ENCODE measurements at places on chromosomes 11 and 22.

DNA sequence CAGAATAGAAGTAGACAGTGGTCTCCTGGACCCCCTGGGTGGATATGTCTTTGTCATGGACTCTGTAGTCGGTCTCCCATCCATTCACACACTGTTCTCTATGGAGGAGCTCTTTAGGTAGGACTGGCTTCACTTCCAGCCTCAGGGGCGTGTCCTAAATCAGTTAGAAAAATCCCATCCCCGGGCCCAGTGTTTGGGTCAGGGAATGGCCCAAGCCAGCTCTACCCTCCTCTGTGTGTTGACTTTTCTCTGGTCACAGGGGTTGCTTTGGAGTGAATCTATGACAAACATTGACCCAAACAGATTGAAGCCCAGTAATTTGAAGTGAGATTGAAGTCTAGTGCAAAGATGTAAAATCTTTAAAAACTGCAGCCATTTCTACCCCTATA, 34.0 kb downstream of the WEE1 start:
- no peak for DNase-seq

DNA sequence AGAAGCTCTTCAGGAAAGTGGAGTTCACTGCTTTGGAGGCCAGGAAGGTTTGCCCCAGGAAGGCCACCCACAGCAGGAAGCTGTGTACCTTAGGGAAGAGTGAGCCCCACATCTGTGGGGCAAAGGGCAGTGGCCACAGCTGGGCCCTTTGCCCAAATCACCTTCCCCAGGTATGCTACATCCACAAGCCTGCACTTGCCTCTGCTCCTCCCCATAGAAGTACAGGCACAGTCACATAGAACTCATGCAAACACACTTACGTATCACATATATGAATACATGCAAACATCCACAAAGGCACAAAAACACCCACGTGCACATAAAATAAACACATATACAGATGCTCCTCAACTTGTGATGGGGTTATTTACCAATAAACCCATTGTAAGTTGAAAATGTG, 2.1 kb downstream of the TRIM29 start:
- DNase-seq = no peak

- DNase-seq = no peak
Observed at GRCh38 chr22:45425101-45425500, 11.6 kb downstream of the RIBC2 start.

DNA sequence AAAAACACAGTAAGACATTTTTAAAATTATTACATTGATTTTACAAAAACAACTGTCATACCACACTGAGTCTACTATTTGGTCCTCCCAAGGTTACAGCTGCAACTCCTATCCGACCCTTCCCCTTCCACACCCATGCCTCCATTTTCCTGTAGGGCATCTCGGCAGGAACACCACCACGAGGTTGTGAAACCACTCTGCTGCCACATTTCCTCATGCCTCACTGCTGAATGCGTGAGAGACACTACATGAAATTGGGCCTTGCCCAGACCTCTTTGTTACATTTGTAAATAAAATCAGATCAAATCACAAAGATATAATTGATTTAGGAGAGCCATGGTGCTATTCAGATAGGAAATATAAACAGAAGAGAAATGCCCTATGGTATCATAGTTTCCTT, 2.0 kb downstream of the ARHGAP32 start:
- DNase-seq = no peak

DNA sequence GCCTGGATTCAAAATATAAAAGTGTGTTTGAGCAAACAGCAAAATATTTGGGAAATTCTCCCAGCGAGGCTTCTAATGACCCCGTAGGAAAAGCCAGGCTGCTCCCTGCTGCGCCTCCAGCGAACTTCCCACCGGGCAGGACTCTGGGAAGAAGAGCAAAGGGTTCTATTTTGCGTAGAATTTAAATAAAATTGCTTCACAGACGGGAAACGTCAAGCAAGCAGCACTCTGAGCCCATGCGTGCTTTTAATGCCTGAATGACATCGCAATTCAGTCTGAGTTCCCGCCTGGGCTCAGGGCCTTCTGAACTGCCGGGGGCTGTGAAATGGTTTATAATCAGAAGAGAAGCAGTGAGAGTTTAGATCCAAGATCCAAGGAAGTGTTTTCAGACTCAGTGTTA, 775.1 kb downstream of the BRD1 start:
- no peak for DNase-seq

DNA sequence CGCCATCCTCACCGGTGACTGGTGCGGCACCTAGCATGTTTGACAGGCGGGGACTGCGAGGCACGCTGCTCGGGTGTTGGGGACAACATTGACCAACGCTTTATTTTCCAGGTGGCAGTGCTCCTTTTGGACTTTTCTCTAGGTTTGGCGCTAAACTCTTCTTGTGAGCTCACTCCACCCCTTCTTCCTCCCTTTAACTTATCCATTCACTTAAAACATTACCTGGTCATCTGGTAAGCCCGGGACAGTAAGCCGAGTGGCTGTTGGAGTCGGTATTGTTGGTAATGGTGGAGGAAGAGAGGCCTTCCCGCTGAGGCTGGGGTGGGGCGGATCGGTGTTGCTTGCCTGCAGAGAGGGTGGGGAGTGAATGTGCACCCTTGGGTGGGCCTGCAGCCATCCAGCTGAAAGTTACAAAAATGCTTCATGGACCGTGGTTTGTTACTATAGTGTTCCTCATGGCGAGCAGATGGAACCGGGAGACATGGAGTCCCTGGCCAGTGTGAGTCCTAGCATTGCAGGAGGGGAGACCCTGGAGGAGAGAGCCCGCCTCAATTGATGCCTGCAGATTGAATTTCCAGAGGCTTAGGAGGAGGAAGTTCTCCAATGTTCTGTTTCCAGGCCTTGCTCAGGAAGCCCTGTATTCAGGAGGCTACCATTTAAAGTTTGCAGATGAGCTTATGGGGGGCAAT, 1.1 kb downstream of the NEAT1 start:
- no peak for DNase-seq

- DNase-seq = no peak
Observed at GRCh38 chr22:46102159-46102558, 48.2 kb upstream of the PPARA start.

DNA sequence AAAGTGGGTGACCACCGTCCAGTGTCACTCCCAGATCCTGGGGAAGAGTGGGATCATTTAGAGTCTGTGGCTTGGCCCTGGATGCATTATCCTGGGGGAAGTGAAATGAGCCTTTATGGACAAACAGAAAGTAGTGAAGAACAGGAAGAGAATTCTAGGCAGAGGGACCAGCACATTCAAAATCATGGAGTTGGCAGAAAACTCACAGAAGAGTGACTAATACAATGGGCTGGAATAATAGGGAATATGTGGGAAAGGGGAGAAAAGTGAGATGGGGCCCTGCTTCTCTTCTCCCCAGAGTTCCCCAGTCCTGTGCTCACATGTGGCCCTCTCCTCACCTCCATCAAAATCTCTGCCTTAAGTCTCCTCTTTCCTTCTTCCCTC, 84.3 kb downstream of the CCDC81 start:
- DNase-seq = no peak

GRCh38 chr11:134668796-134669195, 256.8 kb upstream of the B3GAT1 start:
- no peak for DNase-seq

DNA sequence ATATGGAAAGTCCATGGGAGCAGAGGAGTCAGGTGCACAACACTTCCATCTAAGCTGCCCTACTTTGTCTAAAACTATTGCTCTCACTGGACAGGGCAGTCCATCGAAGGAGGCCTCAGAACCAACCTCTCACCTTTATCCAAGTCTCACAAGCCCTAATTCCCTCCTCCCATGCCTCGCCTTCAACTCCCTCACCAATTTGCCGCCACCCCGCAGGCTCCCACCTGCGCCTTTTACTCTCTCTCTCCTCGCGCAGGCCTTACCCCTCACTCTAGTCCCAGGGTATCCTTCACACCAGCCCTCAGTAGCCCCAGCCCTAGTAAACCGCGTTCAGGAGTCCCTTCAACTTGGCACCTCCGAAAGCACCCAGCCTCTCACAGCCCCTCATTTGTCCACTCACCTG, 451 bp downstream of the FHIP1B start:
- no peak for DNase-seq

DNA sequence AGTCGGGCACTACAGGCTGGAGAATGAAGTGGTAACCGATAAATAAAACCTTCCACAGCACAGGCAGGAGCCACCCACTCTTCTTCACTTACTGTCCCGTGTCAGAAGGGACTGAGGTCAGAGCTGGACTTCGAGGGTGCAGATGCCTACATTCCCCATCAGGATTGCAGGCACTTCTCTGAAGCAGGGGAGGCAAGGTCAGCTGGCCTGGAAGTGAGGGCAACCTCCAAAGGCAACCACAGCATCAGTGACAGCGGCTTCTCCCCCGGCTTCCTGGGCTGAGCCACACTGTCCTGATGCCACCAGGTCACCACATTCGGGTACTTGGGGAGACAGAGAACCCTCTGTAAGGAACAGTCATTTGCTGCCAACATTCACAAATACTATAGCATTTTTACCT, 22.7 kb downstream of the TCIRG1 start:
- DNase-seq = no peak

DNA sequence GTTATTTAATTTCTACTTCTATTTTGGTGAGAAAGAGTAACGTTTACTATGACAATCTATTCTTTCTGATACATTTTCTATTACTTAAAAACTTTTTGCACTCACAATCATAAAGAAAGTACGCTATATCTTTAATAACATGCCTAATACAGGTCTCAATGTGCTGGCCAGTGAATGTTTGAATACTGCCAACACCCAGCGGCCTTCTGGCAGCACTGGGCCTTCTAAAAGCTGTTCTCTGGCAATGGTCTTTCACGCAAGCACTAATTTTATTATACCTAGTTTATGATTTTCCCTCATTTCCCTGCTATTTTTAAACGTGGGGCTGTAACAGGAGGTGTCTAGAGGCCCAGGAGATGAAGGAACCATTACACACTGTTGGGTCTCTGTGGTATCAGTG, 349.8 kb upstream of the PITPNB start:
- DNase-seq = no peak

DNA sequence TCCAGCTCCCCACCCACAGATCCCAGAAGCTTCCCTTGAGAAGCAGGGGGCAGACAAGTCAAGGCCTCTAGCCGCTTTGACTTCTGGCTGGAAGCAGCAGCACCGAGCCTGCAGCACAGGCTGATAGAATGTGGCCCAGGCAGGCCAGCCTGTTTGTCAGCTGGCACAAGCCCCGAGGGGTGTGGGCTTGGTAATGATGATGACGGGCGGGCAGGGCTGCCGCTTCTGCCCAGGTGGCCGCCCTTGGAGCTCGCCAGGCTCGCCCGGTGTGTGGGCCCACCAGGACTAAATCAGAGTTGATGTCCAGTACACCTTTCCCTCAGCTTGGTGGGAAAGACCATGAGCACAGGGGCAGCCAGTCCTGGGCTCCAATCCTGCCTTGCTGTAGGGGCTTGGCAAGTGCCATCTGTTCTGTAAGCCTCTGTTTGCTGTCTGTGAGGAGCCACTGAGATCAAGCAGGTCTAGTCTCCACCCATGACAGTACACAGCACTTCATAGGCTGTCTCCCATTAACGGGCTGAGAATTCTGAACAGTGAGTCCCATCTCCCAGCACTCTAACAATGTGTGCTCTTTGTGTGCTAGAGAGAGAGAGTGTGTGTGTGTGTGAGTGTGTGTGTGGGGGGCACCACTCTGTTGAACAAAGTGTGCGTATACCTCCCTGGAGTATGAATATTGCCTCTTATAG, 26.8 kb downstream of the MICAL2 start:
- DNase-seq = no peak

DNA sequence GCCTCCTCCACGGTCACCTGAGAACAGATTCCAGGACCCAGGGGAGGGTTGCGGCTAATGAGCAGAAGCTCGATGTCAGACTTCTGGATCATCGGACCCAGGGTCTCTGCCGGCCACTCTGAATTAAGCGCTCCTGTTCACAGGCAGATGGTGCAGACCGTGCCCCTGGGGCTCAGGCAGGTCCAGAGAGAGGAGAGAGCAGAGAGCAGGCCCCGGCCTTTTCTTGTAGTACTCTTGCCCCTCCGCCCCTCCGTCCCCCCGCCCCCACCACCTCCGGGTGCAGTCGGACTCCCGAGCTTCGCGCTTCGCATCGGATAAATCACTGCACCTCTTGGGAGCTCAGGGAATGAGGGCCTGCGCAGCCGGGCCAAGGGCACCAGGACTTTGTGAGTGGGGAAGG, 50.3 kb downstream of the RPS6KA4 start:
- no peak for DNase-seq

DNA sequence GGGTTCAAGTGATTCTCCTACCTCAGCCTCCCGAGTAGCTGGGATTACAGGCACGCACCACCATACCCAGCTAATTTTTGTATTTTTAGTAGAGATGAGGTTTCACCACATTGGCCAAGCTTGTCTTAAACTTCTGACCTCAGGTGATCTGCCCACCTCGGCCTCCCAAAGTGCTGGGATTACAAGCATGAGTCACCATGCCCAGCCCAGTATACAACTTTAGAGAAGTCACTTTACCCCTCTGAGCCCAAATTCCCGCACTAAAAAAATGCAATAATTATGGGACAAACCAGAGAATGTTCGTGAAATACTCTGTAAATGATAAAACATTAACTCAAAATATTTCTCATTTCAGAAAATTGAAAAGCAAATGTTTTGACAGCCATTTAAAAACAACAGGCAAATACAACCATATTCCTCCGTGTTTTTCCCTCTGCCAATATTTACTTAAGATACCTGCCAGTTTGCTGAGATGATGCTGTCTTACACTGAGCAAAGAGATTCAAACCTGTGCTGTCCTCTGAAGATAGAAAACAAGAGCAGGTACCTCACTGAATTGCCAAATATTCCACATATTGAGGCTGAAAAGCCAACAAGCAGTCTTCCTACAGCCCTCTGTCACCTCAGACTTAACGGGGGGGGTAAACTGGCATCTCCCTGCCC, 9.6 kb downstream of the PLEKHA7 start:
- no peak for DNase-seq

DNA sequence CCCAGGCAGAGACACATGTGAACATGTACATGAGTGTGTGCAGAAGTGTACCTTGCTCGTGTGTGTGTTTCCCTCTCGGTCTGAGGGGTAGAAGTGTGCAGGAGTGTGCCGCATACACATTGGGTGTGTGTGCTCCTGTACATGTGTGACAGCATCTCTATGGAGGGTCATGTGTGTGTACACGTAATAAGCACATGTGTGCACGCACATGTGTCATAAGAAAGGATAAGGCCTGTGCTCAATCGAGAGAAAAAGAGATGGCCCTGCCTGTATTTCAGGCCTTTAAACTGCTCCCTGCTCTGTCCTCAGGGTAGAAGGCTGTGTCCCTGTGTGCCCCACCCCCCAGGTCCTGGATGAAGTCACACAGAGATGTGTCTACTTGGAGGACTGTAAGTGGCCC, 61.8 kb downstream of the OTOG start:
- DNase-seq = no peak

DNA sequence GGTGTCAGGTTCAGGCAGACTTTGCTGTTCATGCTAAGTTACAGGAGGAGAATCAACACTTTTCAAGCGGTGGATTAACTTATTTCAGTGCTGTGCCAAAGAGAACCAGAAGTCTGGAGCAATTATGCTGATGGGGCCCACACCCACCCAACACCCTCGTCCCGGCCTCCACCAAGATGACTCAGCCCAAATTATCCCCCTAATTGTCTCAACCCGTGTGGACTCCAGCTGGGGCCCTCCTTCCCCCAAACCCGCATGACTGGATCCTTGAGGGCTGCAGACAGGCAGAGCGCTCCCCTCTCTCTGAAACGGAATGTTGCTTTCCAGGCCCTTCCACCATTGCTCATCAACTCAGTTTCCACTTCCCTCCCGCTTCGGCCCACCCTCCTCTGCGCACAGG, 34.6 kb upstream of the MN1 start:
- no peak for DNase-seq

Data from cerebellar nuclear complex (tissue), 1 donor.